Suppressor macrophage (primary cell): ENCODE measurements at places on chromosomes 16 and 17.

- DNase-seq: no peak
Observed at GRCh38 chr17:66948061-66948750, 16.3 kb upstream of the CACNG4 start.

GRCh38 chr17:64635647-64636305, 26.3 kb downstream of the SMURF2 start:
- DNase-seq: no peak

GRCh38 chr17:60327901-60328273, 64.0 kb downstream of the USP32 start:
- no peak for DNase-seq

DNA sequence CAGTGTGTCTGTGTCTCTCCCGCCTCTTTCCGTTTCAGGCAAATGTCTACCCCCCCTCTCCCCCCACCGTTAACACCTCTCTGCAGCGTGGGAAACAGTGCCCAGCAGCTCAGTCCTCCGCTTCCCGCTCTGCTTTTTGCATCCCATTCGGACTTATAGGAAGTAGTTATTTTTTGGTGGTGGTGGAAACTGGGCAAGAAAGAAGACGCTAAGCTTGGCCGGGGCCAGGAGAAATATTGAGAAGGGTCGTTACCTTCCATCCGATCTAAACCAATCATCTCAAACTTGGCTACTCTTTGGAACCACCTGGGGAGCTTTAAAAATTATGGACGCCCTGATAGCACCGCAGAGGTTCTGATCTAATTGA, 499 bp upstream of the HLF start:
- DNase-seq: no peak

DNA sequence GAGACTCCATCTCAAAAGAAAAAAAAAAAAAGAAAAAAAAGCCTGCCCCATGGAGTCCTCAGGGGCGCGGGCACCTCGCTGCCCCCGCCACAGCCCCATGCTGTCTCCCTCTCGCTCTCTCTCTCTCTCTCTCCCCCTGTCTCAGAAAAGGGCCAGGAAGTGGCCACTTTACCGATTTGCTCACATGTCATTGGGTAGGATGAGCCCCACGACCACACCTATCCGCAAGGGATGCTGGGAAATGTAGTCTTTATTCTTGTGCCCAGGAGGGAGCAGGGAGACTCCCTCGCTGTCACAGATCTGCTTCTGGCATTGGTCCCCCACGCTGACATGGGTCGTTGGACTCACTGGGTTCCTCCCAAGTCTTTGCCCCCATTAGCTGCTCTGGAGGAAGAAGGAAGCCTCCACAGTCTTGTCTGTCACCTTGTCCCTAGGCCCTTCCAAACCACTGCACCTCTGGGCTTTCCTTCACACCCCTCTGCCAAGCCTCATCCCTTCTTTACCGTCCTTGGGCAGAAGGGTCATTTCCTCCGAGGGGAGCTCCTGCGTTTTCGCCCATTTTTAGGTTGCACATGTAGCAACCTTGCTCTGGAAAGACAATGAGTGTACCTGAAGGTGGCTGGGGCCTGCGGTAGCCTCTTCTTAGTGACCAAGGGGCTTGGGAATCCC, 6.9 kb upstream of the GJD3 start:
- no peak for DNase-seq

GRCh38 chr17:73720187-73720834, 76.1 kb upstream of the SDK2 start:
- DNase-seq: no peak

DNA sequence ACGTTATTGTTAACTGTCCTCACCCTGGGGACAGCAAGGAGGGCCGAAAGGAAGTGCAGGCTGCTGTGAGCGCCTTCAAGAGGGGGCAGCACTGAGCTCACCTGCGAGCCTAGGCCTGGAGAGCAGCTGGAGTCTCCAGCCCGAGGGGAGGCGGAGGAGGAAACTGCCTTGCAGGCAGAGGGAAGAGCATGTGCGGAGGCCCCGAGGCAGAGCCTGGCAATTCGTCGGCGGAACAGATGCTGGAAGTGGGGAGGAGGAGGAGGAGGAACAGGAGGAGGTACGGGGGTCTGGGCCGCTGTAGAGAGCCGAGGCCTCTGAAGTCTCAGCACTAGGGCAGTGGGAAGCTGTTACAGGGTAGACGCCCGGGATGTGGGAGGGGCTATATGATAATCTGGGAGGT, 49.6 kb upstream of the PLCG2 start:
- DNase-seq: no peak

GRCh38 chr17:50093807-50094206, 1.3 kb upstream of the PDK2 start:
- no peak for DNase-seq

DNA sequence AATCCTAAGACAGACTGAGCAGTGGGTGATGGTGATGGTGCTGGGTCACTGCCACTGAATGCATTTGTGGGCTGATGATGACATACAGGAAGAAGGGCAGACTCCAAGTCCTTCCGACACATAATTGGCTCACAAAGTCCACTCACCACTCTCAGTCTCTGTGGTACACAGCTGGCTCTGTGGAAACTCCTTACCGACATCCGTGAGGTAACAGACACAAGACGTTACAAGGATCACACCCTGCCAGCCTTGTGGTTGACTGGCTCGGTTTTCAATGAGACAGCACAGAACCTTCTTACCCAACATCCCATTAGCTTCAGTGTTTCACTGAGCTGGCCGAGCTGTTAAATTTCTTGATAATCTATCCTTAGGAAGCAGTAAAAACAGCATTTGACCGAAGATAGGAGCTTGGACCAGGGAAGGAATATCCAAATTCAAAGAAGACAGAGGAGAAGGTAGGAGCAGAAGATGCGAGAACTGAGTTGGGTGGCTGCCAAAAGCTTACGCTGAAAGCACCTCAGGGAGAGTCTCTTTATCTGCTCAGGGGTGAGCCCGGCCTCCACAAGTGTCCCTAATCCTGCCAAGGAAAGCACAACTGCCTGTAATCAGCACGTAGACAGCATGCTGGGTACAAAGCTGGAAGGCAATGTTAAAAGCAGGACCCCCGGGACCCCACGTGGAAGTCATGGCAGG, 5.5 kb upstream of the MXRA7 start:
- peak; percentile 93 for DNase-seq
